ENCODE measurements at places on chromosomes 1 and 21.

DNA sequence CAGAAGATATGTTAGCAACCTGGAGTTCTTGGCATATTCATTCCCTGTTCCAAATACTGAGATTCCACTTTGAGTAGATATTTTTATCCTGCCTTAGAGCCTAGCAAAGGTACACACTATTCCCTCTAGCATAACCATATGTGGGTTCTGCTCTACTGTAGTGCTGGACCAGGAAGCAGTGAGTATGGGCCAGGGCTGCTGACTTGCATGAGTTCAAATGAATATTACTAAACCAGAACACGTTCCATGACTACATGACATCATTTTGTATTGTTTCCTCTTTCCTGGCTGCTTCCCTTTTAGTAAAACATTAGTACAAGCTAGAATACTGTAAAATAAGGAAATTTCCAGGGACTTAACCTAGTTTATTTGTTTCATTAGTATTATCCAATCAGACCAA is 41.1 kb downstream of the TNFSF18 start:
- DNase-seq: no peak

- DNase-seq: no peak
Measured at GRCh38 chr1:145695821-145696629, 11.1 kb downstream of the PDZK1 start.

GRCh38 chr1:11640944-11641343 is 13.3 kb downstream of the FBXO2 start:
- no peak for DNase-seq

DNA sequence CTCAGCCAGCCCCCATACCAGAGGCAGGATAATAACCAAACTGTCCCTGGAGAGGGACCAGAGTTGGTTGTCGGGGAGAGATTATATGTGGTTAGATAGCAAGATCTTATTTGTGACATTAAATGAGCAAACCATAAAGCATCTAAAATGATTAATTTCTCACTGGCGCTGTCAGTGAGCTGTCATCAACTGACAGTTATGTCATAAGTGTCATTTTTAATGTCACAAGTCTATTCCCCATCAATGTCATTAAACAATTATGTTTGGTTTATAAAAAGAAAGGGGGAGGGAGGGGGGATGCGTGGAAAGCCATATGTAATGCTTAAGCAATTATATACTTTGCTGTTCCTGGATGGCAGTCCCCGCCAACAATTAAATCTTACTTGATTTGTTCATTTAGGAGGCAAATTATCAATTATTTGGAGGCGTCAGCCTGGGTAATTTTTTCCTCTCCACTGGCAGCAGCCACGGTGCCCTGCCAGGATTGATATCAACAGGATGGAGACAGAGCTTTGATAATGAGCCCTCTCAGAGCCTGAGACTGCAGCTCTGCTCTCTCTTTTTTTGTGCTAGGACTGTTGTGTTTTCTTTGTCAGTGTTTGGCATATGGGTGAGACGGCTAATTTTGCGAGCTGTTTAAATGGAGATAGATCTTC is 333.6 kb upstream of the CAMK1G start:
- peak; percentile 57 for DNase-seq

- DNase-seq: no peak
Measured at GRCh38 chr1:228851618-228852017, 116.3 kb downstream of the RHOU start.

DNA sequence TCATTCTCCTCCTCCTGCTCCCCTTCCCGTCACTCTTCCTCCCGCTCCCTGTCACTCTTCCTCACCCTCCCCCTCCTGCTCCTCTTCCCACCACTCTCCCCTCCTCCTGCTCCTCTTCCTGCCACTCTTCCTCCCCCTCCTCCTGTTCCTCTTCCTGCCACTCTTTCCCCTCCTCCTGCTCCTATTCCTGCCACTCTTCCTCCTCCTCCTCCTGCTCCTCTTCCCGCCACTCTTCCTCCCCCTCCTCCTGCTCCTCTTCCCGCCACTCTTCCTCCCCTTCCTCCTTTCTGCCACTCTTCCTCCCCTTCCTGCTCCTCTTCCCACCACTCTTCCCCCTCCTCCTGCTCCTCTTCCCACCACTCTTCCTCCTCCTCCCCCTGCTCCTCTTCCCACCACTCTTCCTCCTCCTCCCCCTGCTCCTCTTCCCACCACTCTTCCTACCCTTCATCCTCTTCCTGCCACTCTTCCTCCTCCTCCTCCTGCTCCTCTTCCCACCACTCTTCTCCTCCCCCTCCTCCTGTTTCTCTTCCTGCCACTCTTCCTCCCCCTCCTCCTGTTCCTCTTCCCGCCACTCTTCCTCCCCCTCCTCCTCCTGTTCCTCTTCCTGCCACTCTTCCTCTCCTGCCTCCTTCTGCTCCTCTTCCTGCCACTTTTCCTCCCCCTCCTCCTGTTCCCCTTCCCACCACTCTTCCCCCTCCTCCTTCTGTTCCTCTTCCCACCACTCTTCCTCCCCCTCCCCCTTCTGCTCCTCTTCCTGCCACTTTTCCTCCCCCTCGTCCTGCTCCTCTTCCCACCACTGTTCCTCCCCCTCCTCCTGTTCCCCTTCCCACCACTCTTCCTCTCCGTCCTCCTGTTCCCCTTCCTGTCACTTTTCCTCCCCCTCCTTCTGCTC is 28.7 kb upstream of the ARTN start:
- no peak for DNase-seq

GRCh38 chr1:39694026-39694425 is 2.8 kb upstream of the HPCAL4 start:
- DNase-seq: no peak

GRCh38 chr1:50502147-50502546 is 78.9 kb upstream of the DMRTA2 start:
- DNase-seq: no peak

GRCh38 chr1:181398544-181398943 is 84.8 kb upstream of the CACNA1E start:
- DNase-seq: no peak

DNA sequence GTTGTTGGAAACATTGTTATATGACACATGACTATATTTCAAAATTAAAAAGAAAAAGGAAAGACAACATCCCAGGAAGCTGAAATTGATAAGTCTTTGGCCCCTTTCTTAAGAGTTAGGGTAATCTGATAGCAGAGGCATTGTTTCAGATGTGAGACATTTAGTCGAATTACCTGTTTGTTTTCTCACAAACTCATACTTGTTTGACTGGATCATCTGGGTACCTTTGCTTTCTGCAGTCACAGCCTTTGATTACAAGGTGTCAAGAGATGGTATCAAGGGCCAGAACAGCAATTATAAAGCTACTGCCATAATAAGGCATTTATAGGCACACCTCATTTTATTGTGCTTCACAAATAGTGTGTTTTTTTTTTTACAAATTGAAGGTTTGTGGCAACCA is 136.3 kb downstream of the DUSP10 start:
- no peak for DNase-seq

GRCh38 chr1:232978815-232979214 is 28.4 kb downstream of the NTPCR start:
- DNase-seq: no peak

DNA sequence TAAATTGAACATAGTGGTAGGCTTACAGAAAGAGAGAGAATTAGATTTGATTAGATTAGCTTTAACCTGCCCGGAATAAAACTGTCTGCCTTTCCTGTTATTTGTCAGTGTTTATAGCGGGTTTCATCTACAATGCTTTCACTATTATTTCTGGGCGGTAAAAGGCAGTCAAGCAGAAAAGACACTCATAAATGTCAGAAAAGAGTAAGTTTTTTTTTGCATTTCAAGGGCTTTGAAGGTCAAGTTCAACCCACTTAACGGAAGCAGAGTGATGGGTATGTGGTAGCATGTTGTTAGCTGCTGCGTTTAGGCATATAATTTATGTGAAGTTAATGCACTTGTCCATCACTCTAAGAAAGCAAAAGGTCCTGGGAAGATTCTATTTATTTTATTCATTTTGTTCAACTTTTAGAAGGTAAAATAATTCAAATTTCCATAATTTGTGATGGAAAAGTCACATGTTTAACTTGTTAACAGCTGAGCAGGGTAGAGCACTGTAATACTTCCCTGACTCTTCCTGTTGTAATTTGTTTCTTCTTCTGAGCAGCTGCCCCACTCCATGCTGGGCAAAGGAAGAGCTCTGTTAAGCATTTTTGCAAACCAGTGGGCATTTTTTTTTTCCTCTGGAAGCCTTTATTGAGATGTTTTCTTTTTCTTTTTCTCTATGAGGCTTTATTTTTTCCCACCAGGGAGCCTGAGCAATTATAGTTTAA is 220.1 kb downstream of the ST6GALNAC3 start:
- no peak for DNase-seq

- no peak for DNase-seq
Measured at GRCh38 chr1:8970870-8971337, 25.2 kb downstream of the CA6 start.

DNA sequence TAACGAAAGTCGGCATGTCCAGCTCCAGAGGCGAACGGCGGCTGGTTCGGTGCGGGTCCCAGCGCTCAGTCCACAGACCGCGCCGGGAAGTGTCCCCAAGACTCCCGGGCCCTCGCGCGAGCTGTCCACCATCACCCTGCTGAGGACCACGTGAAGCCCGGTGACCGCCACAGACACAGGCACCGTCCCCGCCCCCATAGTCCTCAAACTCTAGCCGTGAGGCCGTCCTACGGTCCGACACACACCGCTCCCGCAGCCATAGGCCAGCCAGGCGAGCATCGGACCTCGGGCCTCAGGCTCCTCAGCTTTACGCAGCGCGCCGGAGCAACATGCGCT is 535 bp downstream of the SETD4 start:
- no peak for DNase-seq

DNA sequence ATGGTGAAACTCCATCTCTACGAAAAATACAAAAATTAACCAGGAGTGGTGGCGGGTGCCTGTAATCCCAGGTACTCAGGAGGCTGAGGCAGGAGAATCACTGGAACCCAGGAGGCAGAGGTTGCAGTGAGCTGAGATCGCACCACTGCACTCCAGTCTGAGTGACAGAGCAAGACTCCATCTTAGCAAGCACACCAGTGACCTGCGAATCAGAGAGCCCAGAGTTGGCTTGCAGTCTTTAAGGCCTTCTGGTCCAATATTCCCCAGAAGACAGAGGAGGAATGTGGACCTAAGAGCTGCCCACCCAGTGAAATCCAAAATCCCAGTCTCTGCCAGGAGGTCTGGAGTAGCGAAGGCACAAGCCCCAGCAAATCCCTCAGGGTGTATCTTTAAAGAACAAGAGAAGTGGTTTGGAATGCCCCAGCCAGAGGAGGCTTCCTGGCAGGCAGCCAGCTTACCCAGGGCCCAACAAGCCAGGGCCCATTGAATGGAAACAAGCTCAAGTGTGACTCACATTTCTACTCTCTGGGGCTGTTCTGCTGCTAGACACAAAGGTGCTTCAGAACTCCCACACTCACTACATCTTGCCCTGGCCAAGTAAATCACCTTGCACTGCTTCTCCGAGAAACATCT is 23.9 kb downstream of the GPR161 start:
- DNase-seq: peak; percentile 60

DNA sequence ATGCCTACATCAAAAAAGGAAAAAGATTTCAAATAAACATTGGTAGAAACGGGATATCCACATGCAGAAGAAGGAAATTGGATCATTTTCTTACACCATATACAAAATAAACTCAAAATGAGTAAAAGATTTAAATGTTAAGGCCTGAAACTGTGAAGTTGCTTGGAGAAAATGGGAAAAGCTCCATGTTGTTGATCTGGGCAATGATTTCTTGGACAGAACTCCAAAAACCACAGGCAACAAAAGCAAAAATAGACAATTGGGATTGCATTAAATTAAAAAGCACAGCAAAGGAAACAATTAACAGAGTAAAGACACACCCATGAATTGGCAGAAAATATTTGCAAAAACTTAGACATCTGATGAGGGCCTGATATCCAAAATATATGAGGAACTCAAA is 105.2 kb upstream of the APP start:
- DNase-seq: no peak

- DNase-seq: no peak
Measured at GRCh38 chr1:98196012-98196411, 275.2 kb upstream of the DPYD start.

DNA sequence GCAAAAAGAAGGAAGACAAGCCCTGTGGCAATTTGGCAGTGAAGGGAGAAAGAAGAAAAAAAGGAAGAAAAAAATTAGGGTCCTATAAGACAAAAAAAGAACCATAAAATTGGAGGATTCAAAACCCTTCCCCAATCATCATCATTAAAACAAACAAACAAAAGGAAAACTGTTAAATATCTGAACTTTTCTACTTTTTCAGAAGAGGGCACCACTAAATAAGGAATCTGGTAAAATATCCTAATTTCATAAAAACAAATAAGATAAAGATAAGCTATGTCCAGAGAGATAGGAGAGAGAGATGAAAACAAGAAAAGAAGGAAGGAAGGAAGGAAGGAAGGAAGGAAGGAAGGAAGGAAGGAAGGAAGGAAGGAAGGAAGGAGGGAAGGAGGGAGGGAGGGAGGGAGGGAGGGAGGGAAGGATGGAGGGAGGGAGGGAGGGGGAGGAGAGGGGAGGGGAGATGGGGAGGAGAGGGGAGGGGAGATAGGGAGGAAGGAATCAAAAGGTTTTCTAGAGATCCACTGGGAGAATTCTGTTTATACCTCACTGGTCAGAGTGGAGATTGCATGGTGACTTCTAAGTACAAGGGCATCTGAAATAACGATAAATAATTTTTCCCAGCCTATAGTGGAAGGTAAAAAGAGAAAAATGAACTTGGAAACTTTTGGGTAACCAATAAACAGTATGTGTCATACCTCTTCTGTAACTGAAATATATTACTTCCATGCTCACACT is 10.4 kb upstream of the FMO2 start:
- DNase-seq: no peak

DNA sequence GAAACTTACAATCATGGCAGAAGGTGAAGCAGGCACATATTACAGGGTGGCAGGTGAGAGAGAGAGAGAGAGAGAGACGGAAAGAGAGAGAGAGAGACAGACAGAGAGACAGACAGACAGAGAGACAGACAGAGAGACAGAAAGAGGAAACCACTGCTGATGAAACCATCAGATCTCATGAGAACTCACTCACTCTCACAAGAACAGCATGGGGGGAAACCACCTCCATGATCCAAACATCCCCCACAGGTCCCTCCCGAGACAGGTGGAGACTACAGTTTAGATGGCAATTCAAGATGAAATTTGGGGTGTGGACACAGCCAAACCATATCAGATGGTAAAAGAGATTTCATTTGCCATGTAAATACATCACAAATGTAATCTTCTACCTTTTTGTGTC is 708.1 kb downstream of the MRPL39 start:
- DNase-seq: no peak

DNA sequence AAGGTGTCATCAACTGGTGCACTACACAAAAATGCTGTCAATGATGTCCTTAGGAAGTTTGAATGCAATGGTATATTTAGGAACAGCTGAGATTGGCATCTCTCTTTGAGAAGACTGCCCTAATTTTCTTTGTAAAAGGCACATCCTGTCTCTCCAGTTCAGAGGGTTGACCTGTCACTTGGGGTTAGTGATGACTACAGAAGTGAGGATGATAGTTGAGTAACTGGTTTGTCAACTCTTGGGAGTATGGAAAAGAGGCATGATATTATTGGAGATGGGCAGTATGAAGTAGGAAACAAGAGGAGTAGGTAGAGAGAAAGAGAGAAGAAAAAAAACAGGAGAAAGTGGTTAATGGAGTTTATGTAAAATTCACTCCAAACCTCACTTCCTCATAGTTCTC is 40.4 kb upstream of the PIGC start:
- DNase-seq: no peak

Data from NCI-H1436 (cell line).